Upper lobe of left lung (tissue), 6 donors: ENCODE measurements at places on chromosomes 11 and 22.

DNA sequence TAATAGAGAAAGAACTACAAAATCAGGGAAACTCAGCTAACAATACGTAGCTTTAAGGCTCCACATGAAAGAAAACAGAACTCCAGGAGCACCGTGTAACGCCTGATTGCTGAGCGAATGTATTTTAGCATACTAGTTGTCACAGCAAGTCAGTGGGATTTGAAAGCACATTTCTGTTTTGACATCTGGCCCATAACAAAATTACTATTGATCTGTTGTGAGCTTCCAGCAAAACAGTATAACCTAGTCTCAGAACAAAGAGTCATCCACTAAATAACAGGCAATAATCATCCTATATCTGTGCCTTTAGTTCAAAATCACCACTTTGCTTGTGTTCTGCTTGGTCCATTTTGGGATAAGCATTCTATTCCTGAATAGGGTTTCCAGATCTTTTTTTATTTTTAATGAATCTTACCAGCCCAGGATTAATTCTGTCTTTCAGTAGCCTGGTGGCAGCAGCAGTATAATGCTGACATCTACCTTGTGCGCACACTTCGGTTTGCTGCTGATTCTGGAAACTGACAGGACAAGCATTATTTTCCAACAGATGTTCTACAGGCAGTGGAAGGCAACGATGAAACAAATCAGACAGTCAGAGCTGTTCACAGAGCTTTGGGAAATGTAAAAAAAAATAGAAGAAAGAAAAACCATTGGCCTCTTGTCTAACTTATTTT, 66.2 kb downstream of the CADM1 start:
- DNase-seq = no peak

DNA sequence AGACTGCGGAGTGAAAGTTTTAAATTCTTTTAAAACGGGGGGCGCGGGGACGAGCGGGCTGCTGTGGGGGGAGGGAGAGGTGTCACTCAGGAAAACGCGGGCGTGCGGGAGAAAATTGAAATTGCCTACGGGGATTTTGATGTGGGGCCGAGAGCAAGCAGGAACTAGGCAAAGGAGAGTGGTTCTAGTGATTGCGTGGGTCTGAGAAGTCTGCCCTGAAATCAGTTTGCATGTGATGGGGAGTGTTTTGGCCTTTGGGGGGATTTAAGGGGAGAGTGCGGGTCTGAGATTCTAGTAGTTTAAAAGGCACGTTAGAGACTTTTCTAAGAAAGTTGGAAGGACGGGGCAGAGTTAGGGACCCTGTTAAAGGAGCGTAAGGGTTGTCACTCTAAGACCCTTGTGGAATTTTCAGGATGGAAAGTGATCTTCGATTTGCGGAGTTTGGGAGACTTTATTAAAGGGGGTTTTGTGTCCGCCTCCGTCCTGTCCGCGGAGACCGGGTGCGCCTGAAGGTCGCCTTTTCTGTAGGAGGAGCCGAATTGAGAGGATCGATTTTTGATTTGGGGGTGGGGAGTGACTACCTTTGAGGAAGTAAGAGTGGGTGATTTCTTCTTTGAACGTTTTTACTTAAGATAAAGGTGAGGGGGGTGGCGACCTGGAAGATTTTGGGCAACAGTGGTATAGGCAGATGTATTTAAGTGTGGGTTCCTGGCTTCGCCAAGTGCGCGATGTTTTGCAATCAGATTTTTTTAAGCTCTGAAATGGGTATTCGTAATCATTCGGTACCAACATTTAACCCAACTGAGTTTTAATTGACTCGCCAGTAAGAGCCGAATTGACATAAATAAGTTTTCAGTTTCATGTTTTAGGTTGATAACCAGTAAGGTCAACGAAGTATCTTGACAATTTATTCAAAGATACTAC, 1.1 kb downstream of the EED start:
- peak; percentile 20 for DNase-seq

DNA sequence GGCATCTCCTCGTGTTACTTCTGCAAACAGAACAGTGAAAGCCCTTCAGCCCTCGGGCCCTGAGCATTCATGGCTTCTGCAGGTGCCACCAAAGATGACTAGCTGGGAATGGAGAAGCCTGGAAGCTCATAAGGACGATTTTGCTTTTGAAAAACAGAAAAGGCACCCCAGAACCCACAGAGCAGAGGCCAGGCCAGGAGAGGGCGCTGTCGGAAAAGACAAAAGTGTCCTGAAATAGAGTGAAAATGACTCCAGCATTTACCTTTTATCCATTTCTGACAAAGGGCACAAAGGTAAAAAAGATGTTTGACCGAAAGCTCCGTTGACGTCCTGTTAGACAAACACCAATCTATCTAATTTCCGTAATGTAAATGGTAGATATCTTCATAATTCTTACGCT, 37.6 kb downstream of the ZNF195 start:
- no peak for DNase-seq

GRCh38 chr11:95254131-95254704, 23.2 kb upstream of the SESN3 start:
- peak; percentile 94 for DNase-seq

GRCh38 chr22:48440673-48441552, 1386.8 kb downstream of the BRD1 start:
- DNase-seq = no peak

GRCh38 chr11:94873916-94874540, 99.3 kb downstream of the CWC15 start:
- DNase-seq = no peak

- no peak for DNase-seq
Measured at GRCh38 chr11:115895594-115895993, 391.4 kb upstream of the CADM1 start.

- DNase-seq = no peak
Measured at GRCh38 chr11:110128161-110128560, 35.0 kb downstream of the ZC3H12C start.

GRCh38 chr22:38745676-38746460, 9.9 kb downstream of the SUN2 start:
- DNase-seq = no peak

GRCh38 chr11:11313426-11313825, 39.6 kb downstream of the CSNK2A3 start:
- peak; percentile 88 for DNase-seq

DNA sequence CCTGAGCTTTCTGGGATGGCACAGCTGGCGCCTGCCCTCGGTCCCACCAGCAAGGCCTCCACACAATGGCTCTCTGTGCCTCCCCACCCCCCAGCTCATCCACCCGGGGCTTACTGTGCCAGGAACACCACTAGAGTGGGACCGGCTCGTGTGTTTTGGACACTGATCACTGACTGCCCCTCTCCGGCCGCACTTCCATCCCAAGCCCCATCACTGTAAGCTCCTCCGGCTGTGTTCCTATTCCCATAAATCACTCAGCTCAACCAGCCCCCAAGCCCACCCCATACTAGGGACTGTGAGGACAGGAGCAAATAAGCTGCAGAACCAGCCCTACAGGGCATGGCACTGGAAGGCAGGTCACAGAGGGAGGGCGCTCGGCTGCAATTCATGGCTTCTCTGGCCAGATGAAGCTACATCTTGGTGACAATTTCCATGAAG, 7.3 kb downstream of the APBB1 start:
- DNase-seq = no peak

DNA sequence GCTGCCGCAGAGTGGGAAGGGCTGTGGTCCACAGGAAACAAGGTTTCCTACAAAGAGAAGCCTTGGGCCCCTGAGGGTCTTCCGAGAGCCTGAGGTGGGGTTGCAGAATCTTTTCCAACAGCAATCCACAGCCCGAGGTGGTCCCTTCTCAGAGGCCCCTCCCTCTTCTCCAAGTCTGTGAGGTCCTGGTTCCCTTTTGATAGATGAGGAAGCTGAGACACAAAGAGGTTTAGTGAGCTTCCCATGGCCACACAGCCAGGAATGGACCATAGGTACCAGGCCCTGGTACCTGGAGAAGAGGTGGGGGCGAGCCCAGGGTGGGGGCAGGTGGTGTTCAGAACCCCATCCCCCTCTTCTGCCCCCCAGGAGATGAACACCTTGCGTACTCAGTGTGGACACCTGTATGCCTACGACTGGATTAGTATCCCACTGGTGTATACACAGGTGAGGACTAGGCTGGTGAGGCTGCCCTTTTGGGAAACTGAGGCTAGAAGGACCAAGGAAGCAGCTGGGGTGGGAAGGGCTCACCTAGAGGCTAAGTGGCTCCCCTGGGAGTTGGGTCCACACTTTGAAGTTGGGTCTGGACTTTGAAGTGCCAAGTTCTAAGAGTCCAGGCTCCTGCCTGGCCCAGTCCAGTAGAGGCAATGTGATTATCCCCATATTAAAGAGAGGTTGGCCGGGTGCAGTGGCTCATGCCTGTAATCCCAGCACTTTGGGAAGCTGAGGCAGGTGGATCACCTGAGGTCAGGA, 7.0 kb downstream of the BEST1 start:
- no peak for DNase-seq

GRCh38 chr11:57514538-57515331, 767 bp downstream of the SLC43A1 start:
- DNase-seq = peak; percentile 69

GRCh38 chr11:39021539-39021938, 2423.5 kb upstream of the RAG2 start:
- DNase-seq = no peak

GRCh38 chr11:62853279-62853965, 14.0 kb upstream of the WDR74 start:
- DNase-seq = no peak

DNA sequence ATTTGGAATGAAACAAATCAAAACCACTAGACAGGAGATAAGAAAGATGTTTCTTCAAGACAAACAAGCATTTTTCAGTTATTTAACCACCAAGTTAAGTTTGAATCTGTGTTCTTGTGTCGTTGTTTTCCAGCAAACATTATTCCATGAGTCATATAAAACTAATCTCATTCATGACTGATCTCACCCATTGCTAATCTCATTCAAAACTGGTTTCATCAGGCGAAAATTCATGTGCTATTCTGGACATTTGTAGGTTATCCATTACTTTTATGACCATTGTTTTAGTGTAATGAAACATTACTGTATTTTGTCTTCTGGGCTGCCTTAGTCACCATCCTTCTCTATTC, 221.8 kb downstream of the DDX10 start:
- DNase-seq = no peak

DNA sequence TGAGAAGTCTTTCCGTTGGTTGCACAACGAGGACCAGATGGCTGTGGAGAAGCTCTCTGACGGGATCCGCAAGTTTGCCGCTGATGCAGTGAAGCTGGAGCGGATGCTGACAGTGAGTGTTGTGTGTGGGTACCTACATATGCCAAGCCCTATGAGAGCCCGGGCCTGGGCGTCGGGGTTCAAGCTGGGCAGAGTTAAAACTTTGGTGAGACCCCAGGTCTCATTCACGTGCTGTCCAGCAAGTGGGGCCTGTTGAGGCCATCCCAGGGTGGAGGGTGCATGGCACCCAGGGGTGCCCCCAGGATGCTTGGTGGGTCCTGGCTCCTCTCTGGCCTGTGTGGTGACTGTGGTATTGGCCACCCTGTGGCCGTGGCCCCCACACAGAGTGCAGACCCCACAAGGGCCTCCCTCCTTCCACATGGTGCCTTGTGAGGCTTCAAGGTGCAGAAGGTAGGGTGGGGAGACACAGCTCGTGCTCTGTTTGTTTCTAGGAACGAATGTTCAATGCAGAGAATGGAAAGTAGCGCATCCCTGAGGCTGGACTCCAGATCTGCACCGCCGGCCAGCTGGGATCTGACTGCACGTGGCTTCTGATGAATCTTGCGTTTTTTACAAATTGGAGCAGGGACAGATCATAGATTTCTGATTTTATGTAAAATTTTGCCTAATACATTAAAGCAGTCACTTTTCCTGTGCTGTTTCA, 12.8 kb downstream of the GATD1 start:
- no peak for DNase-seq
